ENCODE measurements at places on chromosomes 7 and 10. TPM values are rescaled to one million over a fixed set of nuclear protein-coding genes. Genes with fewer than 3 reads are reported as not detected.

DNA sequence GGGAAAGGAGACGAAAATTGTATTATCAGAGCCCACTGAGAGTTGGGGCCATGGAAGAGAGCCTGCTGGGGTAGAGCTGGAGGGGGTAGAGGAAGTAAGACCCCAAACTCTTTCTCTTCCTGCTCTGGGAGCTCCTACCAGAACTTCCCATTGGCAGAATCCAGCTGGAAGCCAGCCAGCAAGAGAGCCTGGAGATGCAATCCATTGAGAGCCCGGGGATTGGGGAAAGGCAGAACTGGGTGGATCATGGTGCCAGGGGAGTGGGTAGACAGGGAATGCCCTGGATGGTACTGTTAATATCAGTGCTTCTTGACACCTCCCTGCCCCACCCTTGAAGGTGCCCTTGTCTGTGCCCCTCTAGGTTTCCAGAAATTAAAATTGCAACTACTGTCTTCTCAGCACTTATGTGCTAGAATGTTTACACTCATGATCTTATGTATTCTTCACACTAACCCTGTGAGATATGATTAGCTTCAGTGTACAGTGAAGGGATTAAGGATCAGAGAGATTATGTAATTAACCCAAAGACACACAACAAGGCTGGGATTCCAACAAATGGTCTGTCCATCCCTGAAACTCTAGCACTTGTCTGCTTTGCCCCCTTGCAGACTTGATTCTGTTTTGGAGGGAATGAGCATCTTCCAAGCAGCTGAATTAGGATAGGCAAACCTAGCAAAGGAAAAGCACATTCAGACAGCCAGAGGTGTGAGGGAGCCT lies 154.1 kb downstream of the C10orf105 start:
- no peak for DNase-seq

- DNase-seq = no peak
Observed at GRCh38 chr10:124239696-124240095, 146.3 kb upstream of the CHST15 start.

- no peak for DNase-seq
Observed at GRCh38 chr7:127905021-127905420, 126.2 kb downstream of the LRRC4 start.

DNA sequence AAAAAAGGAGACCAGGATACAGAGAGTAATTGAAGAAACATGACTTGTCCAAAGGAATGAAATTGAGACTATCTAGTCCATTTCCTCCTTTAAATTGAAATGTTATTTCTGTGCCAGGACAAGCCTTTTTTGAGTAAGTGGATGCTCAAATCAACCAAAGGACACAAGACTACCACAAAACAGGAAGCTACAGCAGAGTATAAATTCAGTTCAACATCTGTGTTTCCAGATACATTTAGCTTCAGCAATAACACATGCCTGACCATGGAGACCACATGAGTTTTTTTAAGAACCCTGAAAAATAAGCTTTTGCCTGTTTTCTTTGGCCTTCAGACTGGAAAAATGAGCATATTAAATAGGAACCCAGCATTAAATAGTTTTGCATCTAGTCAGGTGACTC lies 707.5 kb downstream of the ZWINT start:
- no peak for DNase-seq

OPN1SW gene
- not detected for total RNA-seq

- DNase-seq = no peak
Observed at GRCh38 chr7:116979430-116979829, 26.1 kb downstream of the ST7 start.

DNA sequence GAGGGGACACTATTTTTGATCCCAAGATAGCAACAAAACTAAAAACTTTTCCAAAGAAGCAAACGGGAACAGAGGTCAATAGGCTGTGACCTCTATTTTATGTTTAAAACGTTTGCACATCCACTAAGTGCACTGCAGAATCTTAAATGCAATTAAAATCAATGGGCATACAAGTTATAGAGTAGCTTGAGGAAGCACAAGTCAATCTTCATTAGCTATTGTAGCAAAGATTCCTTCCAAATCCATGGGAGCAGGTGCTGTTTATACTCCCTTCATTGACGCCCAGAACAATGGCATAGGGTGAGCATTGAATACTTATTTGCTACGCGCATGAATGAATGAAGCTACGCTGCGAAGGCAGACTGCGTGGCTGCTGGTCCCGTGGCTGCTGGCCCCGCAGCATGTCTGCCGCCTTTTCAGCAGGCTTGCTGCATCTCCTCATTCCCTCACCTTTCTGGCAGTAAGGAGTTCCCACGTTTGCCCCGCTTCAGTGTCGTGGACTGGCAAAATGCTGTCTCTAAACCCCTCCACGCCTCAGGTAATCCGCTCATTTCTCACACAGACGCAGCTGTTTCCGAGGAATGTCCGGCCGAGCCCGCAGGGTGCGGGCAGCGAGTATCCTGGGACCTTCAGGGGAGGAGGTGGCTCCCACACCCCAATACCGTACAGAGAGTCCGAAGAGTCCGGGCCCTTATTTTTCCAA lies 754 bp upstream of the PHYHIPL start:
- no peak for DNase-seq

- no peak for DNase-seq
Observed at GRCh38 chr7:92557249-92557648, 28.7 kb downstream of the RBM48 start.

- no peak for DNase-seq
Observed at GRCh38 chr7:137996871-137997270, 5.0 kb downstream of the CREB3L2 start.

DNA sequence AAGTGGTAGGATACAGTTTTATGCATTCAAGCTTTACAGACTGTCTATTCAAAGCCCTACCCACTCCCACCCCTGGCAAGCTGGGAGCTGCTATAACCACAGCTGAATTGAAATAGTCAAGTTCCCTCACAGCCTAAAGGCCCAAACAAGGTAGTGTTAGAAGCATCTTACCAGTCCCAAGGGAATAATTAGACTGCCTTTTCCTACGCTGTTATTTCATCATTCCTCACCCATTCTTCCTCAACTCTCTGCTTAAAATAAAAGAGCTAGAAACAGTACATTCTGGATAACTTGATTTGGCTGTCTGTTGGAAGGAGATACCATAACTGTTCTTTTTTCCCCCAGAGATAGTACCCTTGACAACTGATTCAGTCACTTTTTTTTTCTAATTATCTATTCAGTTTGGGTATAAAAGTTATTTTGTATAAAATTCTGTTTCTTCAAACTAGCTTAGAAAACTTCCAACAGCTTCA lies 54.0 kb downstream of the RAPGEF5 start:
- no peak for DNase-seq

DNAJC1 gene
- total RNA-seq = 18.0 TPM

GRCh38 chr10:78182841-78183240 lies 149.2 kb downstream of the RPS24 start:
- no peak for DNase-seq

FGFR2 gene
- not detected for total RNA-seq

DNA sequence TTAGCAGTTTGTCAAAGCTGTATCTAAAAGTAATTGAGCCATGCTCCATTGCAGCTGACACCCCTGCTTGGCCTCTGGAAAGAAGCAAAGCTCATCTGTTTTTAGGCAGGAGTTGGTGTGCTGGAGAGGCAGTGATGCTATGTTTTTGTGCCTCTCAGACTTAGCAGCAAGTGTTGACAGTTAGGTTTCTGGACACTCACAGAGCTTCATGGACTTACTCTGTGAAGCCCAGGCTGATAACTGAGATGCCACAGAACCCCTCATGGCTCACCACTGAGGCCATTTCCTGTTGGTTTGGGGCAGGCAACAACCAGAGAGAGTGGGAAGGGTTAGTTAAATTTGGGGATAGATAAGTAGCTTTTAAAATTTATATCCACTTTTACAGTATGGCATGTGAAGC lies 59.8 kb downstream of the BTAF1 start:
- no peak for DNase-seq

- DNase-seq = no peak
Observed at GRCh38 chr10:100008708-100009282, 952 bp downstream of the DNMBP start.

GRCh38 chr7:1811850-1812508 lies 141.9 kb downstream of the ELFN1 start:
- no peak for DNase-seq

Measured in activated naive CD4-positive, alpha-beta T cell treated with anti-CD3 and anti-CD28 coated beads for 36 hours (primary cell).